Fibroblast of pulmonary artery (primary cell): ENCODE measurements at places on chromosomes 3 and 15.

GRCh38 chr3:145286937-145287336, 874.0 kb downstream of the PLOD2 start:
- no peak for DNase-seq

DNA sequence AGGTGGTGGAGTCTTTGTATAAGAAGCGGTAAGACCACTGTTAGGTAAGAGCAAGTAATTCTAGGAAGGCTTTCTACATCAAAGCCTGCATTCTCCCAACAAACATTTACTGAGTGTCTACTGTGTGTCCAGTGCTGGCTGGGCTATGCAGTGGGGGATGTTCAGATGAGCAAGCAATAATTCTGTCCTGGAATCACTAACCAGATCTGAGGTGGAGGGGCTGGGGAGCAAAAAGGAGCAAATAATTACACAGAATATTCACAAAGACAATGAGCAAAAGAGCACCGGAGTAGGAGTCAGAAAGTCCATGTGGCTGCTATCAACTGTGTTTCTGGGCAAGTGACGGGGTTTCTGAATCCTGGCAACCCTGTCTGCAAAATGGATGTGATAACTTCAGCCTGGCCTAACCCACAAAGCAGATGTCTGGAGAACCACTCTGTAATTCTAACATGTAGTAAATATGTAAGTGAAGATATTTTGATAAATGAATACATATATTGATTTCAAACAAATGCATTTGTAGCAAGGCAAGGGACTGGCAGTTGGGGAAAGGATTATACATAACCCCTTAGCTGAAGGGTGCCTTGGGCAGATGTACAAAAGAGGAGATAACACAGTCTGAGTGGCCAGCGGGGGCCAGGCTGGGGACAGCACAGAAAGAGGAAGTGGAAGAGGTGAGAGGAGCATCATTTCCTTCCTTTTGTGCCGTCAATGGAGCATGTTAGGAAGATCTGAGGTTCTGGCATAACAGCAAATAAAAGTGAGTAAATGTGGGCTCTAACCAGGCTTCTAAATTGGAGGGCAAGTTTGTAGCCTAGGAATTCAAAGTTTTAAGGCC, 28.8 kb downstream of the CYP8B1 start:
- DNase-seq, result no peak

DNA sequence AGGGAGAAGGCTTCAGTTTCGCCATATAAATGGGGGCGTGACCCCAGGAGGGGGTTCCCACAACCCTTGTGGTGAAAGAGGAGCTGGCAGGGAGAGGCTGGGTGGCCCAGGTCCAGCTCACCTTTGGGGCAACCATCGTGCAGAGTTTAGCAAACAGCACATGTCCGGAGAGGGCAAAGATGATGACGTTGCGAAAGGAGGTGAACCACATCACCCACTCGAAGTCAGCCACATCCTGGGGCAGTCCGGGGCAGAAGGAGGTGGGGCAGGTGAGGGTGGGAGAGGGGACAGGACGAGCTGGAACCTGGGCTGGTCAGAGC, 3.7 kb downstream of the HHATL start:
- no peak for DNase-seq

DNA sequence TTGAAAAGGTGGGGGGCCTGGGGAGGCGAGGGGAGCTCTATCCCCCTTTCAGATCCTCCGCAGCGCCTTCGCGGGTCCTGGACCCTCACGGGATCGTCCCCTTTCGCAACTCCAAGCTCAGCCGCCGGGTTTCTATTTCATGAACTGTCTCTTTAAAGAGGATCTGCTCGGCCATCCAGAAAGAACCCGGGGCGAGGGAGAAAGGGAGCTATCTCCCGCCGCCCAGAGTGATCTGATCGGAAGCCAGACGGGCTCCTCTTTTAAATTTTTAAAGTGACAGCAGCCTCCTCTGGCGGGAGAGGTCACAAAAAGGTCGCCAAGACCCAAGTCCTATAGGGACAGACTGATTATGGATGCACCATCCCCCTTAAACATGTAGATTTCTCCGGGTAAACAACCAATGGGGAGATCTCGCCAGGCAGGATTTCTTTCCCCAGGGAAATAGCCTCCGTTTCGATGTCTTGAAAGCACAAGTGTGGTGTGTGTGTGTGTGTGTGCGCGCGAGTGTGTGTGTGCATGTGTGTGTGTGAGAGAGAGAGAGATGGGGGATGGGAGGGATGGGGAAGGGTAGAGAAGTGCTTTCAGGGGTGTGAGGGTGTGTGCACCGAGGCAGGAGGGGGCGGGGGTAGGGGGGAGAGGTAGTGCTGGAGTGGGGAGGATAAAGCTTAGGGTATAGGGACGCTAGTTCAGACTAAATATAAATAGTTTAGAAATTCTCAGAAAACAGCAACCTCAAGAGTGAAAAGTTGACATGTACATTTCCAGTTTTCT, 516.1 kb downstream of the MECOM start:
- peak; percentile 86 for DNase-seq
